ENCODE measurements at places on chromosomes 5 and 9.

GRCh38 chr5:80255431-80255810 is 427 bp downstream of the SERINC5 start:
- peak; percentile 82 for DNase-seq

GRCh38 chr5:106849266-106849665 is 821.5 kb downstream of the EFNA5 start:
- no peak for DNase-seq

DNA sequence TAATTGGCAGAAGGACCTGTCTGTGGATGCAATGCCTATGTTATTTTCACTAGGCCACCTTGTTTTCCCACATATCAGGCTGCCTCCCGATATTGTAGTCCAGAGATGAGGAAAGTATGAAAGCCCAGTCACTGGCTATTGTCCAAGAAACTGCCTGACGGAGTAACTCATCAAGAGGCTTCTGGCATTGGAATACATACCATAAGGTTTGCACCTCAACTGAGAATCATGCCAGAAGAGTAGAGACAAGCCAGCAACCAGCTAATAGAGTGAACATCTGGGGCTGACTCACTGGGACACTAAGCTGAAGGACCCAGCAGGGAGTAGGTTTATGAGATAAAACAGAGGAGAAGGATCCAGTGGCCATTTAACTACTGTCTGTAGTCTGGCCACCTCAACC is 137.2 kb upstream of the FST start:
- DNase-seq, result no peak

DNA sequence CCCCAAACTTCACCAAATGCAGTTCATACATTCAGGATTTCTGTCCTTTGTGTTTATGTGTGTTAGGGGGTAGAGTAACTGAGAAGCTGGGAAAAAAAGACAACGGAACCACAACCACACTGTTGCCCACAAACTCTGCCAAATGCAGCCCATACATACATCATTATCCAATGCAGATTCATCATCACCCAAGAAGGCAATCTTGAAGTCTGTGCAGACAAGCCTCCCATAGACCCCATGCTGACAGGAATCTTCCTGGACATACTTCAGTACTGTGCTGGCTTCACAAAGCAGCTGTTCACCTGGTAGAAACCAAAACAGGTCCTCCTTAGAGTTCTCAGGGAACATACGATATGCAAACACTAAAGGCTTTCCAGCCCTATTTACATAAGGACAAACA is 38.9 kb downstream of the MTMR12 start:
- no peak for DNase-seq

GRCh38 chr5:169356181-169356580 is 55.2 kb upstream of the SLIT3 start:
- no peak for DNase-seq

GRCh38 chr5:59234236-59234635 is 651.4 kb downstream of the RAB3C start:
- no peak for DNase-seq

GRCh38 chr9:109286981-109287380 is 33.9 kb downstream of the EPB41L4B start:
- DNase-seq, result no peak

- peak; percentile 69 for DNase-seq
Observed at GRCh38 chr9:121686930-121687541, 35.6 kb downstream of the DAB2IP start.

GRCh38 chr5:138000102-138000723 is 32.7 kb downstream of the FAM13B start:
- no peak for DNase-seq

- DNase-seq, result no peak
Observed at GRCh38 chr5:160423099-160423498, 1.4 kb downstream of the PTTG1 start.

DNA sequence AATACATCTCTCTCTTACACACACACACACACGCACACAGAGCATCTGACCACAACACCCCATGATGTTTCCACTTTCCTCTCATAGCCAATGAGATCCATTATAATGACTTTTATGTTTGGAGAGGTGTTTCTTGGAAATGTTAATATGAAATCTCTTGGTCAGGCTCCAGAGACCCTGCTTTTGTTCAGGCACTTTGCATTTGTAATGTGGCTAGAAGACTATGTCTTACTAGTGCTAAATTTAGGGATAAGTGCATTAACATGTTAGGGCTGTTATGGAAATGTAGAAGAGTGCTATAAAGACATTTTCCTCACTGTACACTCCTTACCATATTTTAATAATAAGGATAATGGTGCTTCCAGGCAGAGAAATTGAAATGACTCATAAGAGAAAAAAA is 3.8 kb downstream of the CDH9 start:
- DNase-seq, result no peak

DNA sequence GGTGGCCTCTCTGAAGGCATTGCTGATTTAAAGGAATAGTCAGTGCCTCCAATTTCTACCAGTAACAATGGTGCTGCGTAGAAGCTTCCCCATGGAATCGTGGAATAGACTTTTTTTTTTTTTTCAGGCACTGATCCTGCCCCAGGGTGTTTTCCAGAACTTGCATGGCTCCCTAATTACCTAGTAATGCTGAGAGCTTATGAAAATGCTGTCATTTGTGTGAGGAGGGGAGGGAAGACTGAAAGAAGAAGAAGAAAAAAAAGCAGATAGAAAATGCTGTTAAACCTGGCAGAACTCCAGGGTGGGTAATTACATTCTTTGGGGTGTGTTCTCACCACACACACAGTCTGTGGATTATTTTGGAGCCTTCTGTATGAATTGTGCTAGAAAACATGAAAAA is 4.8 kb upstream of the GRIA1 start:
- no peak for DNase-seq

DNA sequence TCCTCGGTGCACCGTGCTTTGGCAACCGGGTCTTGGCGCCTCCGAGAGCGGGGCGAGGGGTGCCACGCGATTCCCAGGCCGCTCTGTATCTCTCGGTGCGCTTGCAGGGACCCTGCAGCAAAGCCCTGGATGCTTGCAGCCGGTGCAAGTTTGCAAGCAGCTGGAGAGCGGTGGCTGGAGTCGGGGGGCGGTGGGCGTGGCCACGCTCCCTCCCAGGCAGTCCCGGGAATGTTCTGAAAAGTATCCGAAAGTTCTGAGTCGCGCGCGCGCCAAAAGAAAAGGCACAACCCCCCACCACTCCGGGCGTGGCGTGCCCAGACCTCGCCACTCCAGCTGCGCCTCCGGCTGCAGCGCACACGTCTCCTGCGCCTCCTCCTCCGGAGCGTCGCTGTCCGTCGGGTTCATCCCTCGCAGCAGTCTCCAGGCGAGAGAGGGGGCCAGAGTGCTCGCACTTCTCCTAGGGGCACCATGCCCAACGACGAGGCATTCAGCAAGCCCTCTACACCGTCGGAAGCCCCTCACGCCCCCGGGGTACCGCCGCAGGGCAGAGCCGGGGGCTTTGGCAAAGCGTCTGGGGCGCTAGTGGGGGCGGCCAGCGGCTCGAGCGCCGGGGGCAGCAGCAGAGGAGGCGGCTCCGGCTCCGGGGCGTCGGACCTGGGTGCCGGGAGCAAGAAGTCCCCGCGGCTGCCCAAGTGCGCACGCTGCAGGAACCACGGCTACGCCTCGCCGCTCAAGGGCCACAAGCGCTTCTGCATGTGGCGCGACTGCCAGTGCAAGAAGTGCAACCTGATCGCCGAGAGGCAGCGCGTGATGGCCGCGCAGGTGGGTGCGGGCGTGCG is at the start of gene DMRT1:
Gene DMRT1, plus strand, starts transcription at position 327 of the 839 bp plus-strand sequence. Its CDS starts 142 bp downstream, at position 469.
- no peak for DNase-seq

GRCh38 chr5:10856683-10857337 is 95.8 kb upstream of the DAP start:
- peak; percentile 78 for DNase-seq

DNA sequence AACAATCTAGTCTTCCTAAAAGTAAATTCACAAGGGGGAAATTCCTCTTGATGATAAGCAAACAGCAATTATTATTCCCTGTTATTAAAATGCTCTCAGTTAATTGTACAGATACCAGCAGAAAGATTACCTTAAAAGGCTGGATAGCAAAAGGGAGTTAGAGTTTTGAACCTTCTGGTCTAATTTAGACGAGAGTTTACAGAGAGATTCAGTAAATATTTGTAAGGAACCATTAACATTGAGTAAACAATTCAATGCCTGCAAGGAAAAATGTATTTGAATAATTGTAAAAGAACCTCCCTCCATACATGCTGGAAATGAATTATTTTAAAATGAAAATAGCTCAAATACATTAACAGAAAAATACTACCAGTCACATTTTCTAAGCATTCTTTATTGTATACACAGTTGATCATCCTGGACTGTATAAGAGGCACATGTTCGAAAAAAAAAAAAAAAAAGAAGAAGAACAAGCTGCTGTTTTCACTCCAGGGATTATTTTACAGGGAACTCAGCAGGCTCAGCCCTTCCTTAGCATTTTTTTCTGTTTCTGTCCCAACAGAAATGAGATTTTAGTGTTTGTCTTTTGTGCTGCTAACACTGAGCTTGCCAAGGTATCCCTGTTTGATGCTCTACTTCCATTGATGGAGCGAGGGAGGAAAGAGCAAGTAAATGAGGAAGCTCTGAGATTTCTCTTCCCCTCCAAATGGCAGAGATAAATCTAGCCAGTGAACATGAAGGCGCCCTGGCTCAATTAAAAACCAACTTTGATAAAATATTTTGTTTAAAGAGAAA is 141.1 kb downstream of the ENC1 start:
- no peak for DNase-seq

DNA sequence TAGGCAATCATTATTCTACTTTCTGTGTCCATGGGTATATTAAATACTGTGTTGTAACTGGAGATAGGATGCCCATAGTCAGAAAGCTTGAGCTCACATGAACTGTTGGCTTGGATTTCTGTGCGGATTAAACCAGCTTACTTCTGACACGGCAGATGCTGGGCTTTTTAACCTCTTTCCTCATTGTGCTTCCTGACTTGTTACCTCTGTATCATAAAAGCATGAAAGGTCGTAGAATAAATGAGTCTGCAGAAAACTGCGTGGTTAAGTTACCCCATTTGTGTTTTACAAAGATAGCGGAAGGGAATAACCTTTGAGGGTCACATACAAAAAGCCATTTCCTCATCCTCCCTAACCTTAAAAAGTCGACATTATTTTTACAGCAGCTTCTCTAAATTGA is 199.5 kb upstream of the DMRT1 start:
- no peak for DNase-seq

- no peak for DNase-seq
Observed at GRCh38 chr5:35162848-35163709, 67.2 kb downstream of the PRLR start.

GRCh38 chr9:109107402-109108240 is 12.1 kb downstream of the TMEM245 start:
- no peak for DNase-seq

DNA sequence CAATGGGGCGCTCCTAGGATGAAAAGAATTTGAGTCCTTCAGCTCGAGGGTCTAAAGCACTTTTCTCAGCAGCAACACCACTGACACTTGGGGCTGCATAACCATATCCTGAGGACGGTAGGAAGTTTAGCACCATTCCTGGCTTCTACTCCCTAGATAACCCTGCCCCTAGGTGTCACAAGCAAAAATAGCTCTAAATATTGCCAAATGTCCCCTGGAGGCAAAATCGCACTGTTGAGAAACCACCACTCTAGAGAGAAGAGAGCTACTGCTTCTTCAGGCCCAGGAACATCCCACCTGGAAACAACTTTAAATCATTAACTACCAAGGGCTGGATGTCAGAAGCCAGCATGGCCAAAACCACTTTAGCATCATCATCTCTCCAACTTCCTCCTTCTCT is 29.8 kb downstream of the MYO10 start:
- DNase-seq, result no peak

- no peak for DNase-seq
Observed at GRCh38 chr9:14923701-14924100, 13.5 kb upstream of the FREM1 start.

GRCh38 chr5:107668154-107669095 is 2.3 kb downstream of the EFNA5 start:
- DNase-seq, result no peak

GRCh38 chr9:123348317-123348992 is 7.5 kb upstream of the CRB2 start:
- no peak for DNase-seq

Measured in left hindlimb (tissue), 1 donor.